ENCODE measurements at places on chromosomes 12 and 14.

- DNase-seq = no peak
Observed at GRCh38 chr12:4393211-4393610, 13.7 kb upstream of the FGF23 start.

DNA sequence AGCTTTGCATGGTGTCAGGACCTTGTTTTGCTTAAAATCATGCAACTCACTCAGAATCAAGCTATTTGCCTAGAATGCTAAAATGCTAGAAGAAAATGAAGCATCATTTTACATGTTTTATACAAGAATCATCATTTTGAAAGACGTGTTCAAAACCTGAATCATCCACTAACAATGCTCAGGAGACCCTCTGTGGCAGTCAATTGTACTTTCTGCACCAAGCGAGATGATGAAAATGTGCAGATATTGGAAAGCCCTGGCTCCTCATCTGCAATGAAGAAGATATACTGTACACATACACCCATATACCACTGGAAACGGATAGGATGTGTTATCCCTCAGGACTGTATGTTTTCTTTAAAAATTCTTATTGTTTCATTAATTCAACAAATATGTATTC, 92.7 kb downstream of the DYRK2 start:
- DNase-seq = no peak

DNA sequence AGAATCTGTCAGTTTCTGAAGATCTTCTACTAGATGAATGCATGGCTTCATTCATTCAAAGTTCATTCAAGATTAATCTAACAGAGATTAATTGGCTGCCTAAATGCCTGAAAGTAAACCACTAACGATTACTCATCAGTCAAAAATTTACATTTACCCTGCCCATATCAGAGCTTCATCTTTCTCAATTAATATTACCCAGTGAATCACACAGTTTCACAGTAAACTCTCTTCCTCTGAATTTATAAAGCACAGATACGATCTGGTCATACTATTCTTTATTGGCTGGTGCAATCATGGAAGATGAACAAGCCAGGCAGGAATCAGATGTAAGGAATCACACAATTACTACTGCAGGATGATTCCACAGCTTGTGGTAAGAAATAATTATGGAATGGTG, 377.7 kb downstream of the SLC16A7 start:
- no peak for DNase-seq

GRCh38 chr12:130860311-130860710, 11.6 kb upstream of the RAN start:
- no peak for DNase-seq

- DNase-seq = no peak
Observed at GRCh38 chr12:122336015-122336946, 70.0 kb upstream of the VPS33A start.

DNA sequence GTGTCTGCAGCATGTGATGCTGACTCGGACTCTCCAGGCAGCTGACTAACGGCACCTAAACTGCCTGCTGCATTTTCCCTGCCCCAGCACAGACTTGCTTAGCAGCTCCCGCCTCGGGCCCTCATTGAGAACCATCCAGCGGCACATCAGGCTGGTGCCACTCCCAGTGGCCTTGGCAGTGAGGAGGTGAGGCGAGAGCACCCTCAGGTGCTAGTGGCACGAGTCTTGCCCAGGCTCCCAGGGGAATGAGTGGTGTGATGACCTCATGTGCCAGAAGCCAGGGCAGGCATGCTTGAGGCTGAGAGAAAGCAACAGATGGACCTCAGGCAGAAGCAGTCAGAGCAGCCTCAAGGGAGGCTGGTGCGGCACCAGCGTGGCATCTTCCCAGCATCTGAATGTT, 60.2 kb downstream of the PRKCH start:
- no peak for DNase-seq

DNA sequence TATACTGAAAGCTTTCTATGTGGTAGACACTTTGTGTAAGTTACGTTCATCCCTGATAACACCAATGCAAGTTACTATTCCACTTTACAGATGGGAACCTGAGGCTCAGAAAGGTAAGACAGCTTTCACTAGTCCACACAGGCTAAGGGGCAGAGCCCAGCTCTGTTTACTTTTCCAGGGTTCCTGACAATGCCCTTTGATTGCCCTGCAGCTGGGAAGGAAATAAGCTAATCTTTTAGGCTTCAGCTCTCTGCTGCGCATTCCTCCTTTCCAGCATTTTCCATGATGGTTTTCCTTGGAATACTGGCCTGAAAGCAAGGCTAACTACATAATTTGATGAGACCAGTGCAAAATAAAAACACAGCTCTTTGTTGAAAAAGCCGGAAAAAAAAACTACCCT, 185.7 kb upstream of the BTG1 start:
- no peak for DNase-seq

- no peak for DNase-seq
Observed at GRCh38 chr14:100078216-100078803, 13.1 kb downstream of the EVL start.

DNA sequence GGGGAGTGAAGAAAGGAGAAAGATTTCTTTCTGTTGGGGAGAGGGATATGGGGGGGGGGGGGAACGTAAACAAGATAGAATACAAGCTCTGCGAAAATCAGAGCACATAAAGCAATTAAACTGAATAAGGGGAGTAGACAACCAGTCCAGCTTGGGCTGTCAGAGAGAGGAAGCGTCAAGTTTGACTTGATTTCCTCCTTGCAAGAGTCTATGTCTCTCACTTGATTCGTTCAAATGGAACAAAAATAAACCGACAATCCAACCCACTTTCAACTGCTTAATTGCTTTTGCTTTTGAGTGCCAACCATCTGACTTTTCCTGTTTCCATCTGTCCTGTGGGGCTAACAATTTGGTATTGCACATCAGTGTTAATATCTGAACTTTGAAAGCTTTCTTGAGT, 942 bp downstream of the SYT1 start:
- no peak for DNase-seq

DNA sequence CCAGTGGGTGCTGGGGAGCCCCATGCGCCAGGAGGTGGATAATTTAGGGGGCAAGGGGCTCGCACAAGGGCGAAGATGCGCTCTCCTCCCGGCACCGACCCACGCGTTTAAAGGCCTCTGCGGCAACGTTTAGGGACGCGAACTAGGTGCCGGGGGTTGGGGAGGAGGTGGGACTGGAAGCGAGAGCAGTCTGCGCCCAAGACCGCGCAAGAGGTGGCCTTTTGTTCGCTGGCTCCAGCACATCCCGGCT, 1.3 kb downstream of the SLC38A1 start:
- DNase-seq = no peak

DNA sequence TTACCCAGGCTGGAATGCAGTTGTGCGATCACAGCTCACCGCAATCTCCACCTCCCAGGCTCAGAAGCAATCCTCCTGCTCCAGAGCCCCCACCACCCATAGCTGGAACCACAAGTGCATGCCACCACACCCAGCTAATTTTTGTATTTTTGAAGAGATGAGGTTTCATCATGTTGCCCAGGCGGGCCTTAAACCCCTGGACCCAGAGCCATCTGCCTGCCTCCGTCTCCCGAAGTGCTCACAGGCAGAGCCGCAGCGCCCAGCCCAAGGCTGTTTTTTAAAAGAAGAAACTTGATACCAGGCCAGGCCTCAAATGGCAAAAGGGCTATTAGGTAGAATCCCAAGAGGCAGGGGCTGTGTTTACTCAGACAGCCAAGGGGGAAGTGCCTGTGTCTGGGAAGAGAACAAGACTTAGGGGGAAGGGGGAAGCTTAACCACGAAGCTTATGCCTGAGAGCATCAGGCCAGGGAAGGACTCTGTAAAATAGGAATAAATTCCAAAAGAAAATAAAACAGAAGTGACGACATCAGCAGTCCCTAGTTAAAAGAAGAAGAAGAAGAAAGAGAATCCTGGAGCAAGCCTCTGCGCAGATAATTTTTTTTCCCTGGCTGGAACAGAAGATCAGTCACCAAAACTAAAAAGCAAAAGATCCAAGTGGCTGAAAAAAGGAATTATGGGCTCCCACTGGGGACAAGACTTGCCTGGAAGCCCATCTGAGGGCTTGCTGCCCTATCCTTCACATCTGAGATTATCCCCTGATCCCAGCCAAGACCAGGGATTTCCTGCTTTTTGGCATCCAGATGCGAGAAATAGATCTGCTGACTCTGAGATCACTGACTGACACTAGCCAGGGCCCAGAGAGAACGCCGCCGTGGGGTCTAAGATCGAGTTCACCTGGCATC, 170.5 kb downstream of the NDUFA12 start:
- DNase-seq = no peak

GRCh38 chr12:33786532-33786931, 235.8 kb upstream of the ALG10 start:
- no peak for DNase-seq

- DNase-seq = no peak
Observed at GRCh38 chr14:59293935-59294661, 105.6 kb downstream of the DAAM1 start.

DNA sequence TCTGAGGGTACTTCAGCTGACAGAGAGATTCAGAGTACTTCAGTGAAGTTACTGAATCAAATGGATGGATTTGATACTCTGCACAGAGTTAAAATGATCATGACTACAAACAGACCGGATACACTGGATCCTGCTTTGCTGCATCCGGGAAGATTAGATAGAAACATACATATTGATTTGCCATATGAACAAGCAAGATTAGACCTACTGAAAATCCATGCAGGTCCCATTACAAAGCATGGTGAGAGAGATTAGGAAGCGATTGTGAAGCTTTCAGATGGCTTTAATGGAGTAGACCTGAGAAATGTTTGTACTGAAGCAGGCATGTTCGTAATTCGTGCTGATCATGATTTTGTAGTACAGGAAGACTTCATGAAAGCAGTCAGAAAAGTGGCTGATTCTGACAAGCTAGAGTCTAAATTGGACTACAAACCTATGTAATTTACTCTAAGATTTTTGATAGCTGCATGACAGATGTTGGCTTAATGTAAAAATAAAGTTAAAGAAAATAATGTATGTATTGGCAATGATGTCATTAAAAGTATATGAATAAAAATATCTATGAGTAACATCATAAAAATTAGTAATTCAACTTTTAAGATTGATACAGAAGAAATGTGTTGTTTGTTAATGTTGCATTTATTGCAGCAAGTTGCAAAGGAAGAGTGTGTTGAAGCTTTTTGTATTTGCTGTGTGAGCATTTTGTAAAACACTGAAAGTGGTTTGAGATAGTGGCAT, 136.1 kb upstream of the RAP1B start:
- no peak for DNase-seq

DNA sequence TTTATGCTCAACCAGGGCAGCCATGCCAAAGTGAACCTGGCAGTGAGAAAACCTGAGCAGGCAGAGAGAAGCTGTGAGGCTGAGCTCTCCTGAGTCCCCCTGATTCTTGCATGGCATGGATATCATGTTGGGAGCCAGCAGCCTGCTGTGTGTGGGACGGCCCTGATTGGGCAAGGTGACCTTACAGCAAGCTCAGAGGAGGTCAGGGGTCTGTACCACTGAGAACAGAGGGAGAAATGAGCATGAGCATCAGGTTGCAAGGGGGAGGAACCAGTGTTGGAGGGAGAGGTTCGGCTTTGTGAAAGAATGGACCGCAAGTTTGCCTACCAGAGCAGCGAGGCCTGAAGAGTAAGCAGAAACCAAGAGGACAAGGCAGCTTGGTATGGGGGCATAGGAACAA, 59.1 kb upstream of the PTGR2 start:
- DNase-seq = no peak

DNA sequence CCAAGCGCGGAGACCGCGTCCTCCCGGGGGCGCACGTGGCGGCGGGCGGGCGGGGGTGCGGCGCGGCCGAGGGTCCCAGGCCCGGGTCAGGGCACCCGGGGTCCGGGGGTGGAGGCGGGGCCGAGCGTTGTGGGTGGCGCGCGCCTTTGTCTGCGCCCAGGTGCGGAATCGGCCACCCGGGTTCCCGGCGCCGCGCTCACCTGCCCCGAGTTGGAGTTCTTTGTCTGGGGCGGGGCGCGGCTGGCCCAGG, 50.1 kb downstream of the LRCOL1 start:
- no peak for DNase-seq

- DNase-seq = peak; percentile 18
Observed at GRCh38 chr12:85057370-85057963, 21.3 kb downstream of the LRRIQ1 start.

DNA sequence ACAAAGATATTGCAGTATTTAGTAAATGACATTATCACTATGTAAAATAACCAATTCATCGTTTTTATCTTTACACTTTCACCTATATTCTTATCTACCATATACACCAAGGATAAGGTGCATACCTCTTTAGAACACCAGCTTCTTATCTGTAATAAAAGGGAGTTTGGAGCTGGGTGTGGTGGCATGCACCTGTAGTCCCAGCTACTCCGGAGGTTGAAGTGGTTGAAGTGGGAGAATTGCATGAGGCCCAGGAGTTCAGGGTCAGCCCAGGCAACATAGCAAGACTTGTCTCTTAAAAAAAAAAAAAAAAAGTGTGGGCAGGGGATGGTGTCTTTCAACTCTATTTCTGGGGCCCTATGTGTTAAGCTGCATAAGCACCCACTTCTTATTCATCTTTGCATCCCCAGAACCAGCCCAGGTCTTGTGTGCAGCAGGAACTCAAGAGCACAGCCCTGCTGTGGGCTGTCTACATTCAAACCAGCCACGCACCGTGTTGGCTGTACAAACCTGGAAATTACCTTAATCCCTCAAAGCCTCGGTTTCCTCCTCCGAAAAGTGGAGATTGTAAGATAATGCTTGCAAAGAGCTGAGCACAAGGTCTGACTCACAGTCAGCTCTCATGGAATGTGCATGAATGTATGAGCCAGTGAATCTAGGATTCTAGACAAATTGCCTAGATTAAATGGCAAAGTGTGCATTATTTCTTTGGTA, 256.6 kb upstream of the FOXN3 start:
- DNase-seq = no peak

GRCh38 chr14:69695322-69696203, 71.4 kb upstream of the SRSF5 start:
- no peak for DNase-seq

GRCh38 chr14:48970943-48971342, 615.2 kb downstream of the RPS29 start:
- no peak for DNase-seq

- DNase-seq = no peak
Observed at GRCh38 chr12:2615665-2616402, 178.9 kb upstream of the FKBP4 start.

- no peak for DNase-seq
Observed at GRCh38 chr14:34930591-34931091, 52.2 kb upstream of the SRP54 start.
